ENCODE measurements at places on chromosomes 5 and 9. TPM values are rescaled to one million over a fixed set of nuclear protein-coding genes. Genes with fewer than 3 reads are reported as not detected.

DNA sequence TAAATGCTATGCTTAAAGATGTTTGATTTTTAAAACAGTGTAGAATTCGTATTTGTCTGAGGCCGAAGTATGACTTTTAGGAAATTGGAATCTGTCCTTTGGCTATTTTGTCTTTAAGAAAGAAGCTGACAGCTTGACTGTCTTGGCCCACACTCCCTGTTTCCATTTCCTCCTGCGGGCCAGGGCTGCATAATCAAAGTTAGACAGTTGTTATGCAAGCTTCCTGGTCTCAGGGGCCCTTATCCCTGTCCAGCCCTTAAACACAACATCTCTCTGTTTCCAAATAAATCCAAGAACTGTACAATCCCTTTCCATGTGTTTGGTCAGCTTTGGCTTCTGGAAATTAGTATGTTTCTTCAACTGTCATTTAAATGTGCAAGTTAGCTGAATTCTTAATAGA lies 54.6 kb upstream of the ECM2 start:
- peak; percentile 92 for DNase-seq

GRCh38 chr9:7967093-7967827 lies 167.7 kb upstream of the DMAC1 start:
- DNase-seq, result no peak

- DNase-seq, result no peak
These were observed 379.2 kb downstream of the ACTL7B start for GRCh38 chr9:108476574-108476973.

GRCh38 chr5:163504079-163504931 lies 1.1 kb upstream of the MAT2B start:
- DNase-seq, result peak; percentile 64

GRCh38 chr5:128403333-128403732 lies 134.7 kb downstream of the FBN2 start:
- DNase-seq, result no peak

DNA sequence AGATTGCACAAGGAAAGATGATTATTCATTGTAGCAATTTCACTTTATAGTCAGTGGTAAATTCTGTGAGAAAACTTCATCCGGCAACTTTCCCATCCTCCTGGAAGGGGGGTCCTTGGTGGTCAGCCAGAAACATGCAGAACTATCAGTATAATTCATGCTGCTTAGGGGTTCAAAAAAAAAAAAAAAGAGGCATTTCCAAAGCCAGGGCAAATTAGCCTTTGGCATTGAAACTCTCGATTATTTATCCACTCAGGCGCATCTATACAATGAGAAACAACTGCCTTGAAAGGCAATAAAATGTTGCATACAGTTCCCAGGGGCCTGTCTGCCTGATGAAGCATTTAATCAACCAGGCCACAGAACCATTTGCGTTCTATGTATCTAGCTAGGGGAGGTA lies 263.3 kb downstream of the TMEM167A start:
- no peak for DNase-seq

DNA sequence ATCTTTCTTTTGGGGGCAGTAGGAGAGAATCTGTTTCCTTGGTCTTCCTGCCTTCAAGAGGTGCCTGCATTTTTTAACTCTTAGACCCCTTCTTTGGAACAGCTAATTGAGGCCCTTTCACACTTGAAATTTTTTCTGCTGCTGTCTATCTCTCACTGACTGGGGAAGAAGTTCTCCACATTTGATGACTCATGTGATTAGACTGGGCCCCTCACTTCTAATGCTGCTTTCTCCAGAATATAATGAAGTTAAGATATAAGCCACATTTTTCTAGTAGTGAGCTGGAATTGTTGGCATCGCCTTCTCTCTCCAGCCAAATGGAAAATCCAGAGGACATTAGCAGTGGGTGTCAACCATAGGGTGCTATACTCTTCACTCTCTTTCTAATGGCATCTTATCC lies 12.4 kb downstream of the ZNF474 start:
- DNase-seq, result no peak

DNA sequence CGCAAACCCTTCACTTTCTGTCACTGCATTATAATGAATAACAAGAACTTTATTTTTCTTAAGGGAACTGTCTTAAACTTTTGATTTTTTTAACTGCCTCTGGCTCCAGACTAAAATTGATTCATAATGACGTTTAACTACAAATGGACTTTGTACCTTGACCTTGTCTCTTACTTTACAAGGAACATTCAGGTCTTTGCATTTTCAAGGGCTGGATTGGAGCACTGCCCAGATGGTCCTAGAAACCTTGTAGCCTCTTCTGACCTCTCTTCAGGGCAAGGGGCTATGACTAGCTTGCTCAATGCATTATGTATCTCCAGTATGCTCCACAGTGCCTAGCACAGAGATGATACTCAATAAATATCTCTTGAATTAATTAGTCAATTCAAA lies 612.6 kb upstream of the CLINT1 start:
- no peak for DNase-seq

DNA sequence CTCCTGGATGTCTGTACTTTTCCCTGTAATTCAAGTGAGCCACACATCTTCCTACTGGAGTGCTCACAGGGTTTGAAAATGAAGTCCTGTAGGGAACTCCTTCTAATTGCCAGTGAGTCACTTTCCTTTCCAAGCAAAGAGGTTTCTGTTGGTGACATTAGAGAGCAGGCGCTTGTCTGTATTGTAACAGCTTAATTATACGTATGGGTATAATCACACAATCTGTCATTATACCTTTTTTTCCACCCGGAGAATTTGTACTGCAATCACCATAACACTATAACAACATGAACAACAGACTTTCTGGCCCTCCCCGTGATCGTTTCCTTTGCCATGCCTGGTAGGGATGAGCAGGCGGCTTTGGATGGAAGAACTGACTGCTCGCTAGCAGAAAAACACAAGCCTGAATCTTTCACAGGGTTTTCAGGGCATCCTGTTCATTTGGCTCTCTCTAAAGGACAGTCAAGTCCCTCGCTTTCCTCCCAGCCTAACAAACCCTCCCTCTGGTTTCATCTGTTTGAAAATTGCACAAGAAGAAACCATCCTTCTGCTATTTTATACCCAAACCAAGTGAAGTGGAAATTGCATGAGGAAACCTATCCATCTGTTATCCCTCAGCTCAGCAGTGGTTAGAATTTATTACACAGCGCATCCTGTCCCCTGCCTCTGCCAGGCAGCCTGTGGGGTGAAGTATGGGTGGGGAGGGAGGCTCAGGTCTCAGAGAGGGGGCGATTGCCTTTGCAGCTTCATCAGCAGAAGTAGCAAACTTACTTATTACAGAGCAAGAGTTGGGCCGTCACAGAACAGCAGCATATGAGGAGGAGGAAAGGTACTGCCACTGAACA lies 307.0 kb upstream of the TLE4 start:
- no peak for DNase-seq

- peak; percentile 30 for DNase-seq
These were observed 99.7 kb downstream of the ST8SIA4 start for GRCh38 chr5:100803397-100803796.

GRCh38 chr9:123225374-123225813 lies 43.0 kb downstream of the STRBP start:
- DNase-seq, result no peak

DNA sequence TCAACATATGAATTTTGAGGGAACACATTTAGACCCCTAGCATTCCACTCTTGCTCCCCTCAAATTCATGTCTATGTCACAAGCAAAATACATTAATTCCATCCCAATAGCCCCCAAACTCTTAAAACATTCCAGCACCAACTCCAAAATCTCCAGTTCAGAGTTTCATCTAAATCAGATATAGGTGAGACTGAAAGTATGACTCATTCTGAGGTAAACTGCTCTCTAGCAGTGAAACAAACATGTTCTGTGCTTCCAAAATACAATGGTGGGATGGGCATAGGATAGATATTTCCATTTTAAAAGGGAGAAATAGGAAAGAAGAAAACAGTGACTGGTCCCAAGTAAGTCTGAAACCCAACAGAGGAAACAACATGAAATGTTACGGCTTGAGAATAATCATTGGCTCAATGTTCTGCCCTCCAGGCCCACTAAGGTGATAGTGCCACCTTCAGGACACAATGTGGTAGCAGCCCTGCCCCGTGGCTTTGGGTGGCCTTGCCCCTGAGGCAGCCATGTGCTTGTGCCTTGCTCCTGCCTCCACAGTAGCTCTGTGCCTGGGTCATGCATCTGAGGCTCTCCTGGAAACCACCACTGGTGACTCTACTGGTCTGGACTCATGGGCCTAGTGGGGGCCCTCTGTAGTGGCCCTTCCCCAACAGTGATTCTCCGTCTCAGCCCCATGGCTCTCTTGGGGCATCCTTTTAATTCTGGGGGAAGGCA lies 36.4 kb upstream of the IPPK start:
- no peak for DNase-seq

DNA sequence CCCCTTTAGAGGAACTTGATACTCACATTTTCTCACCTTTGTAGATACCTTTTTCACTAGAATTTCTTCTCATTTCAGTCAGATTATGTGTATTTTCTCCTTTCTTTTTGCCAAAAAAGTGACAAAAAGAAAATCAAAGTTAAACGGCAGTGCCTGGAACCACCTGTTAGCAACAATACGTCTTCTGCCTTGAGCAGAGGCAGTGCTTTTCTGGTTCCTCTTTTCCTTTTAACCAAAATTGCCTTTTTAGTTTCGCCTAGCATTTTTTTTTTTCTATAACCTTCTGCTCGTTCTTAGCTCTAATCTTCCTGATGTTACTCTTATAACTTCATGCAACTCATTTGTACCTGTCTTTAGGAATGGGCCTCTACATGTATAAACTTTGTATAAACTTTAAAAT lies 26.1 kb downstream of the SMIM32 start:
- DNase-seq, result no peak

GRCh38 chr9:37215830-37216229 lies 95.5 kb downstream of the ZCCHC7 start:
- no peak for DNase-seq

DNA sequence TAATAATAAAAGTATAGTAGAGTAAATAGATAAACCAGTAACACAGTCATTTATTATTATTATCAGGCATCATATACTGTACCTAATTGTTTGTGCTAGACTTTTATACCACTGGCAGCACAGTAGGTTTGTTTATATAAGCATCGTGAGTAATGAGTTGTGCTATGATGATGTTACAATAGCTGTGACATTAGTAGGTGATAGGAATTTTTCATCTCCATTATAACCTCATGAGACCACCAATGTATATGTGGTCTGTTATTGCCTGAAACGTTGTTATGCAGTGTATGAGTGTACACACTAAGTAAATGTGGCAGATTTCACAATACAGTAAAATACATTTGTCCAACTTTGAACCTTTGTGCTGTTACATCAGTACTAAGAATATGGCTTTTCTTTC lies 72.7 kb upstream of the SPATA31D4 start:
- no peak for DNase-seq

DNA sequence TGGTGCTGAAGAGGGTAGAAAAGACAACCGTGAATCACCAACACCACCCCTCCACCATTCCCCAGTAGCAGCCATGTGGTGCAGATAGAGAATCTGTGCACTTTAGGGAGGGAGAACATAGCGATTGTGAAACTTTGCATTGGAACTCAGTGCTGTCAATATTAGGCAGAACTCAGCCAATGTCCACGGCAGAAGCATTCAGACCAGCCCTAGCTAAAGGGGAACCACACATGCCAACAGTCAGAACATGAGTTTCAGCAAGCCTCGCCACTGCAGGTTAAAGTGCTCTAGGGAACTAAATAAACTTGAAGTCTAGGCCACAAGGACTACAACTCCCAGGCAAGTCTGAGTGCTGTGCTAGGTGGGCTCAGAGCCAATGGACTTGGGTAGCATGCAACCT lies 38.5 kb upstream of the DEPDC1B start:
- no peak for DNase-seq

DNA sequence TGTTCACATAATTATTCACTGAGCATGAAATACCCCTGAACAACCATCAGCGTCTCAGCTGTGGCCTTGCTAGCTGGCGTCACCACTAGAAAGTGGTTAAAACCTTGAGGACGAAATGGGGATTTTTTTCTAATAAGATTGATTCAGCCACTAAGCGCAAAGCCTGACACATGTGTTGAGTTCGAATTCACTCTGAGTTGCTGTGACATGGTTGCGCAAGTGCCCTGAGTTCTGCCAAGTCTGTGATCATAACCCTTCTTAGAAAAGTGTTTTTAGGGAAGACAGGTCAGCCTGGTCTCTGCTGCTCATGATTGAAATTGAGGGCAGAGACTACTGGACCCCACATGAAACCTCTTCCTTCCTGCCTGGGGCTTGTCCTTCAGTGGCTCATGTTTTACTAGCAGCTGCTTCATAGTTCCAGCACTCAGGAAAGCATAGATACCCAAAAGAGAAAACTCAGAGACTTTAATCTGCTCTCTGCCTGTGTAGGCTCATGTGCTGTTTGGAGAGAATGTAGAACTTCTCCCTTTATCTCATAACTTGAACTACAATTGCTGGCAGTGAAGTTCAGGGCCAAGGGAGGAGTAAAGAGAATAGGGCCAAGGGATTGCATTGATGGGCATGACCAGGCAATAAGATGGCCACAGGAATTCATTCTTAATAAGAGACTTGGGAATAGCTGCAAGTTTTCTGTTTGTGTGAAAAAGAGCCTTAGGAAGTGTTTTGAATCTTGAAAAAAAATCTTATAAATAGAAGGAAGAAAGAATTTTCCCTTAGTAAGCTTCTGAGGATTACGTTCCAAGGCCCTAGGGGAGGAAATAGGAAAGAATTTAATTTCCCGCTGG lies 66.8 kb upstream of the CXCL14 start:
- no peak for DNase-seq

DNA sequence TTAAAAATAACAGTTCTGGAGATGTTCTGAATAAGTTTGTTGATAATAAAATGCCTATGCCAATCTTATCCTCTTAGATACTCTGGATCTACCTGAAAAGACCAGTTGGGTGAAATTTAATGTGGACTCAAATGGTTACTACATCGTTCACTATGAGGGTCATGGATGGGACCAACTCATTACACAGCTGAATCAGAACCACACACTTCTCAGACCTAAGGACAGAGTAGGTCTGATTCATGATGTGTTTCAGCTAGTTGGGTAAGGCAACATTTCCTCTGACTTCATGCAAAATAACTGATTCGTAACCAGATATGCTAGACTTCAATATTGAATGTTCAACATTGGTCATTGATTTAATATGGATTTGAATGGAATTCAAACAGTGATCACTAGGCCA lies 27.0 kb downstream of the ERAP2 start:
- no peak for DNase-seq

- DNase-seq, result no peak
These were observed 6.7 kb upstream of the ISL1 start for GRCh38 chr5:51376509-51376908.

NRG2 gene
- polyA plus RNA-seq, result 1.7 TPM

TMEM174 gene
- not detected for polyA plus RNA-seq

FOXI1 gene
- polyA plus RNA-seq, result not detected

TAF11L5 gene
- not detected for polyA plus RNA-seq

DOLPP1 gene
- 9.1 TPM for polyA plus RNA-seq
